ENCODE measurements at places on chromosomes 1 and 21. TPM values are rescaled to one million over a fixed set of nuclear protein-coding genes. Genes with fewer than 3 reads are reported as not detected.

Gene UTS2
- total RNA-seq, result not detected

Gene TFF1
- not detected for total RNA-seq

DNA sequence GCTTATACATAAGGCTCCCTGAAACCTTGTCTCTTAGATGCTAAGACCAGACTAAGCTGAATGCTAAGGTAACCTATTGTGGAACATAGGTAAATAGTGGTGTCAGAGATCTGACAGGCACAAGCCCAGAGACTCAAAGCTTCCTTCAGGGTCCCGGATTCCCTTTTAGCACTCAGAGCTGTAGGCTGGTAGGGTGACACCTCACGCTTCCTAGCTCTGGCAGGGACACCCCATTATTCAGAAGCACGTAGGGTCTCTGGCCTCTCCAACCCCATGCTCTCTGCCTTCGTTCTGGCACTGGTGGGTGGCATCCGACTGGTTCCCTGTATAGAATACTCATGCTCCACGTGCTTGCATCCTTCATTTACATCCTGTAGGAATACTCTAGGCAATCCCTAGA lies 68.4 kb downstream of the CD34 start:
- DNase-seq, result no peak

DNA sequence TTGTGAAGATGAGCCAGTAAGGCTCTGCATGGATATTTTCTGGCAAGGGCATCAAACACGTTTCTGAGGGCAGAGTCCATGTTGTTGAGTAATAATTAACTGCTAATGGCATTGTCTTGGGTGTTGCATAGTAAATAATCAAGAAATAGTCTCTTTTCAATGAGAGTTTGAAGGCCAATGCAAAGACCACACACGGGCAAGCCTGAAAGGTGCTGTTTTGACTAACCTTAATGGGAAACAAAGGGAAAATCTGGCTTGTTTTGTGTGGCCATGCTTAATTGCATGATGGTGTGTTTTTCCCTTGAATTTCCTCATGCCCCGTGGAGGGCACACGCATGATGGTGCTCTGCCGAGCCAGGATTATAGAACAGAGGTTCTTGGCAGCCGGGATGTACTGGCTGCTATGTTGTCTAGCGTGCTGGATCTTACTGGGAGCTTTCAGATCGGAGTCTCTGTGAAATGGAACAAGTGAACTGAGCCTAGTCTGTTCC lies 127.6 kb downstream of the NOS1AP start:
- DNase-seq, result no peak

- DNase-seq, result no peak
Observed at GRCh38 chr1:228161362-228161761, 4.2 kb upstream of the IBA57 start.

Gene SAMSN1
- 2.3 TPM for total RNA-seq

- DNase-seq, result no peak
Observed at GRCh38 chr1:180278596-180279395, 48.7 kb downstream of the LHX4 start.

Gene RIIAD1
- 3.7 TPM for total RNA-seq

Gene GUCA2A
- not detected for total RNA-seq

Data from heart right ventricle (tissue), 16 donors.